T1000 (cell line): ENCODE measurements at places on chromosomes 4 and X.
A peak's percentile ranks its signal among the peaks of the same experiment; 100 is the strongest.

GRCh38 chrX:107672955-107673378, 44.7 kb downstream of the PRPS1 start:
- DNase-seq = peak; percentile 9

DNA sequence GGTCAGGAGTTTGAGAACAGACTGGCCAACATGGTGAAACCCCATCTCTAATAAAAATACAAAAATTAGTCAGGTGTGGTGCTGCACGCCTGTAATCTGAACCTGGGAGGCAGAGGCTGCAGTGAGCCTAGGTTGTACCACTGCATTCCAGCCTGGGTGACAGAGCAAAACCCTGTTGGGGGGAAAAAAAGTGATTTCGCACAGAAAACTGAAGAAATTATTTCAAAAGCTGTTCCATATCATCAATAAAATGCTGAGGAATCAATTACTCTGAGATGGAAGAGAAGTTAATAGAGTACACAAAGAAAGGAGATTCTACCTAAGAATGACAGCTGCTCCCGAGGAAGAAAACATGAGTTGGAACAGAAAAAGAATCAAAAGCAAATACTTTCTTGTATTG, 95.9 kb downstream of the PDGFC start:
- DNase-seq = no peak

DNA sequence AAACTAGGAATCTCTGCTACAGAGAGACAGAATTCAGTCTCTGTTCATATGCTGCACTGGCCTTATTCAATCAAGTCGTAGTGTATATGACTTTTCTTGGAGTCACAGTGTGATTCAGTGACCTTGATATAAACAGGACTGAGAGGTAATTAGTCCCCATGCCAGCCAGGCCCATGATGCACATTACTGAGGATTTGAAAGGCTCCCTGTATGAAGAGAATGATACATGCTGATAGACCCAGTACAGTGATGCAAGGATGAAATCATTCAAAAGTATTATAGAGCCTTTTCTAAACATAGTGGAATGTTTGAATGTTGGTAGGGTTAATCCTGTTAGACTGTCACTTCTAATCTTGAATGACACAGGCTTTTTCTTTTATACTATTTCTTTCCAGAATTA, 34.1 kb downstream of the ANXA3 start:
- DNase-seq = no peak

DNA sequence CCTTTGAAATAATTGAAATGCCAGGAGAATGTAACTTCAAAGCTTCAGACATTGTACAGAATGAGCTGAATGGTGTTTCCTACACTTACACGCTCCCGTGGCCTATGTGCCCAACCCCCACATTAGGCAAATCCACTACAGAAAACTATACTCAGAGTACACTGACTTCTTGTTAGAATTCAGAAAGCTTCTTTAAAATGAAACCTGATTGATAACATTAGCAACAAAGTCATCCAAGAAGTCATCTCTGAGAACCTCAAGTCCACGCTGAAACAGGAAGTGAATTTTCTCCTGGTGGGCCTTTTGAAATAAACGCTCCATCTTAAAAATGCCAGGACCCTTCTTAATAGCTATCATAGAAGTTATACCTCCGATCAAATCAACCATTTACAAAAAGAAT, 136.3 kb downstream of the TSPAN5 start:
- no peak for DNase-seq

DNA sequence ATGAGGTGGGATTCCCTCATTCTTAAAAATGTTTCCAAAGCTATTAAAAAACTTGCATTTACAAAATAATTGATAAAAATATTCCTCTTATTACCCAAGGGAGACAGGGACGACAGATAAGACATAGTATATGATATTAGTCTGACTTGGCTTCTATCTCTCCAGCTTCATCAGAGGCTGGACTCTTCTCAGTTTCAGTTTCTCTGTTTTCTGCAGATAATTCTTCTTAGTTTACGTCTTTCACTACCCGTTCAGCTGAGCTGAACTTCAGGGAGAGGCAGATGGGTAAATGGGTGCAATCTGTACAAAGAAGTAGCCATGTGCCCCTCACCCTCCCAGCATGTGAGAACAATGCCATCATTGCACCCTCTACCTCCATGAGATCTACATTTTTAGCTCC, 214.0 kb upstream of the SLIT2 start:
- DNase-seq = no peak

GRCh38 chr4:66482186-66482585, 811.9 kb upstream of the EPHA5 start:
- DNase-seq = no peak

GRCh38 chrX:40805404-40805803, 70.1 kb upstream of the MED14 start:
- DNase-seq = no peak

DNA sequence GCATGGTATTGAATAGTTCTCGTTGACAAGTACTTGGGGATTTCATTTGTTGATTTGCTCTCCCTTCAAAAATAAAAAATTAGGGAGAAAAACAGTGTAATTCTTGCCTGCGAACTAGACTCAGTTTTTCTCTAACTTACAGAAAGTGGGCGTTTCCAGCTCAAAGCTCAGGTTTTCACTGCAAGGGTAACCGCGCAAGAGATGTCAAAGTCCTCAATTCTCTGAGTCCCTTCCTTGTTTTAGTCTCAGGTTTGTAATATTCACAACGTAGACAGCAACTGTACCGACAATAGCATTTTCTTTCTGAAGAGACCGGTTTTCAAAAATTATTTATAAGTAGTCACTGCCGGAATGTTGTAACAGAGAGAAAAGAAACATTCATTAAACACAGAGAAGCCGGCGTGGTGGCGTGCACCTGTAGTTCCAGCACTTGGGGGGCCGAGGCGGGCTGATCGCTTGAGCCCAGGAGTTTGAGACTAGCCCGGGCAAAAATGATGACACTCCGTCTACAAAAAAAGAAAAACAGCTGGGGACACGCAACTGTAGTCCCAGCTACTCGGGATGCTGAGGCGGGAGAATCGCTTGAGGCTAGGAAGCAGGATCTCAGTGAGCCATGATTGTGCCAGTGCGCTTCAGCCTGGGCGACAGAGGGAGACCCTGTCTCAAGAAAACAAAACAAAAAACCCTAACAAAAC, 774 bp downstream of the ZCCHC4 start:
- DNase-seq = no peak

DNA sequence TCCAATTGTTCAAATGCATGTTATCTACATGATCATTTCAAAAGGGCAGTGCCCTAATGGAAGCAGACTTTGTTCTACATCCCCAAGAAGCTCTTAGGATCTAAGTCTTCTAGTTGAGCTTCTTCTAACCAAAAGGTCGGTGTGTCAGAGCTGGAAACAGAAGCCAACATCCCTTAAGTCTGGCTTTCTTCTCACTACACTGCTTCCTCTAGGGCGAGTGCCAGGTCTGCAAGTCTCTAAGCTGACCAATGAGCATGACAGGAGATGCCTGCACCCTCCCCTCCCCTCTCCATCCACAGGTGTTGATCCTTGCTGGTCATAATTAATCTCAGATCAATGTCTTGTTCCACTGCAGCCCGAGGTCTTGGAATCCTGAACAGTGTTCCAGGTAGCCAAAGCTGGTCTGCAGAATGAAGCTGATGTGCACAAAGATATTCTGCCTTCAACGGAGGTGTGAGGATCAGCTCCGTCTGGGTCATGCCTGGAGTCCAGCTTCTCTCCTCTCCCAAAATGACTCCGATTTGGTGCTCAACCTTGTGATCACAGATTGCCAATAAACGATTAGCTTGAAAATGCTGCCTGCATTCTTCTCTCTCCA, 44.1 kb downstream of the WDR1 start:
- DNase-seq = no peak

DNA sequence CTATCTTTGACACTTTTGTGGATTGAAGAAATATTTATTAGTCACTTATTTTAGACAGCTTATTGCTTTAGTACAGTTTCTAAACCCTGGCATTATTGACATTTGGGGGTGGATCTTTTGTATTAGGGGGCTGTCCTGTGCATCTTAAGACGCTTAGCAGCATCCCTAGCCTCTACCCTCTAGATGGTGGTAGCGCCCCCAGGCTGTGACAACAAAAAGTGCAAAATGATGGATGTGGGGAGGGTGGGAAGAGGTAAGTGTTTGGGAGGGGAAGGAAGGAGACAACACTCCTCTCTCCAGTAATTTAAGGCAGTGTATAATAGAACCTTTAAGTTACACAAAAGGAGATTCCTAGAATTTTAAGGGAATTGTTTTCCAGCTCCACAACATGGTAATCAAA, 1210.6 kb downstream of the C4orf33 start:
- DNase-seq = no peak

- no peak for DNase-seq
Observed at GRCh38 chr4:37381040-37381668, 136.6 kb downstream of the NWD2 start.

DNA sequence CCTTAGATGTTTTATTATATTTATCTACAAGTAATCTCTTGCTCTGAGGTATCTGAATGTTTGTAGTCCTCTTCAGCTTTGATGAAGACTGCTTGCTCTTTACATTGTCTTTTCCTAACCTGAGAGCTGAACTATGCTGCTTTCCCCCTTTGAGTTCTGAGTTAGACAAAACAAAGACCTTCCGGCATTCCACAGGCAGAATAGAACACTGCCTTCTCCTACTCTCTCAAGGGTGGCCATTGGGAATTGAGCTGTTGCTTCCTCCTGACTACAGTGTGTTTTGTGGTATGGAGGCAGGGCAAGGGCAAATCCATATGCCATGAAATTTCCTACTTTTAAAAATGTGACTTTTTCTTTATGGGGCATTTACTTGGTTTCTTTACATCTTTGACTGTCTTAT, 841.0 kb downstream of the FAM133A start:
- DNase-seq = no peak

DNA sequence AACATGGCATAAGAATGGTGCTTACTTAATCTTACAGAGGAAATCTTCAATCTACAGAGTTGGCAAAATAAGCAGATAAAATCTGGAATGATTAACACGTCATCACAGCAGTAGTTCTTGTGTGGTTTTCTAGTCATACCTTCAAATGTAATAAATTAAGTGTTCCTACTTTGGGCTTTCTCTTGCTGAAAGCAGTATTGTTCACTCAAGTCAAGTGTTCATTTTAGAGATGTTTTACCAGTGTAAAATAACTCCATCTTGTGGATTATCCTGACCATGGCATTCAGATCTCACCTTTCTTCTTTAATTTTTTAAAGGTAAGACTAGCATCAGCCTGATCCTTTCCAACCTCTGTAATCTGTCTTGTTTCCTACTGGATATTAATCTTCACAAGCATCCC, 72.9 kb downstream of the ADAMTS3 start:
- DNase-seq = no peak

DNA sequence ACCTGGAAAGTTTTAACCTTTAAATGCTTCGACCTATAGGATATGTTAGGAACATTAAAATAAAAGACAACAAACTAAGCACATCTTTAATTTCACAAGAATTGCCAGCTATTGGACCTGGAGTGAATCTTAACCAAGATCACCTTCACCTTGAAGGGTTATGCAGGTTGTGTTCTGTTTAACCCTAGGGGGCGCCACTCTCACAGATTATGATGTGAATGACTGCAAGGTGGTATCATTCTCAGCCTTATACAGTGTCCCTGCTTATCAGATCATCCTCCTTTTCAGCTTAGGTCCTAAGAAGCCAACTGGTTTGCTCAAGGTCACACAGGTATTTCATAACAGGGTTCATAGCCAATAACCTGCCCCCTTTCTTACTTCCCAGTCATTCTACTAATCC, 23.5 kb downstream of the INTS6L start:
- DNase-seq = no peak

GRCh38 chrX:129781134-129781672, 1.5 kb downstream of the SASH3 start:
- DNase-seq = no peak

DNA sequence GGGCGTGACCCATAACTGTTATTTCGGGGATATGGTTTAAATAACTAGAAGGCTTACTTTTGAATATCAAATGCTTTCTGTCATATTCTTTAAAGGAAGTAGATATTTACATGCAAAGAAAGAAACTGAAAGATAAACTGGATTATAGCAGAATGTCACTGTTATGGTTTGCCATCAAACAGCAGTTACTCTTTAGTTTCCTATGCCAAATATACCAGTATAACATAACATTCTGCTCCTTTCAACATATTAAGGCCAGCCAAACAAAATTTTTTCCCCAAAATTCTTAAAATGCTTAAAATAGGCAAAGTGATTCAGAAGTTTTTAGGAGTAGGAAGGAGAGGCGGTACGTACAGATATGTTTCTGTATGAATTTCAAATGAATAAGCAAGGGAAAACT, 27.0 kb downstream of the KDM6A start:
- no peak for DNase-seq

GRCh38 chr4:184765473-184766340, 31.8 kb upstream of the CENPU start:
- no peak for DNase-seq

DNA sequence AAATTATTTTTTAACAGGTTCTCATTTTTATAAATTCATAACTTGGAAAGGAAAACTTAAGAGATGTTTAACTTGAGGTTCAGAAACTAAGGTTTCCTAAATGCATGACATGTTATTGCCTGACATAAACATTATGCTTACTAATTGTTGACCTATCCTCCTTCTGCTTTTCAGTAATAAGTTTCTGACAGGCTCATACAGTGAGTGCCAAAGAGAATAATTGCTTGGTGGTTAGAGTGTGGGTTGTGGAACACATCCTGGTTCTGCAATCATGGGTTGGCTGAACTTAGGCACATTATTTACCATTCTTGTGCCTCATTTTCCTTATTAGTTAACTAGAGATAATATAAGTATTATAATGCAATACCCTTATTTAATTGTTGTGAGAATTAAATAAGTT, 56.5 kb downstream of the BMPR1B start:
- no peak for DNase-seq

GRCh38 chrX:49226946-49227345, 6.2 kb downstream of the CACNA1F start:
- DNase-seq = no peak

DNA sequence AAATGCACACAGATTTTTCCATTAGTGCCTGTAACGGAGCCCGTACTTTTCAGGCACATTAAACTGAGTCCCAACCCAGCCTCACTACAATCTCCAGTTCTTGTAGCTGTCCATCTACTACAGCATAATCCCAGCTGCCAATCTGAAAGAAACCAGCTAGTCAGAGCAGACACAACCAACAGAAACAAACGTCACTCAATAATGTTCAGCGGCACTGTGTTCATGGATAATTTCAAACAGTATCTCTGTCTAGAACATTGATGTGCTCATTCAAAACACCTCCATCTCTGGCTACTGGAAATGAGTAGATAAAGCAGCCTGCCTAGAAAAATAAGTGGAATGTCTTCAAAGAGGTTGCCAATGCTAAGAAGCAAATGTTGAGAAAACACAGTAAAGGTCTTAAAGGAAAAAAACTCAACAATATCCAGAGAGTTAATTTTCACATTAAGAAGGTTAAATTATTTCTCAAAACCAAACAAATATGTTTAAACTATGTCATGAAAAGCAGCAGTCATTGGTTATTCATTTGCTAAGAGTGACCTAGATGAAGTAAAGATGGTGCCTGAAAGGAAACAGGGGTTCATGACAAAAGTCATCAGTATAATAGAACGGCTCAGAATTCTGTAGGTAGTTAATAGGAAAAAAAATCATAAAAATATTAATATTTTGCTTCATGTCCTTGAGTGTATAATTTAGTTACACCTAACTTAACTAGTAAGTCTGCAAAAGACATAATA, 245.1 kb upstream of the MAB21L2 start:
- no peak for DNase-seq
